ENCODE measurements at places on chromosomes 4 and X.

GRCh38 chrX:78106651-78106986 lies 2.6 kb downstream of the PGK1 start:
- DNase-seq: no peak

DNA sequence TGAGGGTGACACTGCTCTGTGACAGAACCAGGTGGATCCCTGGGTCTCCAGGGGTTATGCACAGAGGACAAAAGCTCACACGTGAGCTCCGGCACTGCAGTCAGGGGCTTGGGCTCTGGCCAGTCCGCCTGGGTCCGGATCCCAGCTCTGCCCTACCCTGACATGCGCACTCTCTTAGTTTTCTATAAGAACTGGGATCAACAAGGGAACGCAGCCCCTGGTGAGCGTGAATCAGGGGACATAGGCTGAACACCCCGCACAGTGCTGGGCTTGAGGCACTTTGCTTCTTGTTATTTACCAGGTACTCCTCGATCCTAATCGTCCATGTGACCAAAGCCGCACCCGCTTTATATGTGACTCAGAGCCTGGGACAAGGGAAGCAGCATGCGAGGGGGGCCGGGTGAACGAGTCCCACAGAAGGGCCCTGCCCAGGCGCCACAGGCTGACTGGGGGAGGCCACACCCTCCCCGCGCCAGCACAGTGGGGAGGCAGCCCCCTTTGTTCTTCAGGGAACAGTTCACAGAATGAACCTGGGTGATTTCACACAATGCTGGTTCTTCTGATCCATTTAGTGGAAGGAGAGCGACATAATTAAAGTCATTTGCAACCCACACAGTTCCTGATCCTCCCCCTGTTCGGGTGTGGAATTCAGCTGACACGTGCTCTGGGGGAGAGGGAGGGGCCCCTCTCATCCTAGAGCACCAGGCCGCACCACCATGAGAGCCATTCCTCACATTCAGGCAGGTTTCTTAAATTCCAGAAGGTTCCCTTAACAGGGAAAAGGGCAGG lies 55.5 kb downstream of the WFS1 start:
- DNase-seq: peak; percentile 34

DNA sequence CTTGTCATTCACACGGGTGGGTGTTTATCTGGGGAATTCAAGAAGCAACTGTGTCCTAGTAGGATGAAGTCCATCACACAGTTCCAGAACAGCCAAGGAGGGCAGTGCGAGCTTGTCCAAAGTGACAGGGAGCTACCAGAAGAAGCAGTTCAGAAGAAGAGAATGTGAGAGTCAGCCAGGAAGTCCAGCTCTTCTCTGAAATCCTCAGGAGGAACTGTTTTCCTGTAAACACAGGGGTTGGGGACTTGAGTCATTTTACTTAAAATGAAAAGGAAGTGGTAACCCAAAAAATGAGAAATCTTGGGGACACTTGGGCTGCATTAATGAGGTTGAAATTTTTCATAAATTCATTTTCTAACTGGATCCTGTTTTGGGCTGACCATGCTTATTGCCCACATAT lies 8.2 kb upstream of the TLR10 start:
- DNase-seq: no peak

DNA sequence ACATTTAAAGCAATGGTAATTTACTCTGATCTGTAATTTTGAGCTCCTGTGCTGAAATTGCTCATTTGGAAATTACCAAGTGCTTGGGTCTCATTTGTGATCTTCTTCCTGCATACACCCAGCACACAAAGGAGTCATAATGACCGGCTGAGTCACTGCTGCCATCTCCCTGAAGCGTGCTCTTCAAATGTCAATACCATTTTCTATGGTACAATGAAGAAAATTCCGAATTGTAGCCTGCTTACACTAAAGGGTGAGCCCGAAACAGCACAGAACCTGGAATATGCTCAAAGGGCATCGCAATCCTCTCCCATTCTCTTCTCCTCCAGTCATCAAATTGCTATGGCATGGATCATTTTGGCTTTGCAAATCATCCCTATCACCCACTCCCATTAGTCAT lies 140.5 kb downstream of the GRIA3 start:
- DNase-seq: no peak

DNA sequence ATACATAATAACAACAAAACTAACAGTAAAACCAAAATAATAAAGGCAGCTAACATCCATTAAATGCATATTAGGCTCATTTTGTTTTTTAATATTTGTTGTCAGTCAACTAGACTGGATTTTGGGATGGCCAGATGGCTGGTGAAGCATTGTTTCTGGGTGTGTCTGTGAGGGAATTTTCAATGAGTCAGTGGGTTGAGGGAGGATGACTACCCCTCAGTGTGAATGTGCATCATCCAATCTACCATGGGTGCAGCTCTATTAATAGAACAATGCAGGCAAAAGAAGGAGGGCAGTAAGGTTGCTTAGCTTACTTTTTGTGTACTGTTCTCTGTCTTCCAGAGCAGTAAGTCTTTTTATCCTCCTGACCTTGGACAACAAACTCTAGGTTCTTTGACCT lies 484.2 kb upstream of the HS3ST1 start:
- DNase-seq: no peak

- DNase-seq: peak; percentile 35
Observed at GRCh38 chr4:24686866-24687692, 102.7 kb upstream of the DHX15 start.
